ENCODE measurements at places on chromosomes 3 and 15. TPM values are rescaled to one million over a fixed set of nuclear protein-coding genes. Genes with fewer than 3 reads are reported as not detected.

STRIT1 gene
- not detected for polyA plus RNA-seq

GRCh38 chr3:190382082-190382481 lies 5.9 kb upstream of the CLDN16 start:
- no peak for DNase-seq

- no peak for DNase-seq
These were observed 35.6 kb downstream of the APBA2 start for GRCh38 chr15:28921336-28921735.

GRCh38 chr3:21962456-21962855 lies 211.4 kb upstream of the ZNF385D start:
- no peak for DNase-seq

GRCh38 chr3:36196058-36196457 lies 184.2 kb upstream of the STAC start:
- DNase-seq, result no peak

DNA sequence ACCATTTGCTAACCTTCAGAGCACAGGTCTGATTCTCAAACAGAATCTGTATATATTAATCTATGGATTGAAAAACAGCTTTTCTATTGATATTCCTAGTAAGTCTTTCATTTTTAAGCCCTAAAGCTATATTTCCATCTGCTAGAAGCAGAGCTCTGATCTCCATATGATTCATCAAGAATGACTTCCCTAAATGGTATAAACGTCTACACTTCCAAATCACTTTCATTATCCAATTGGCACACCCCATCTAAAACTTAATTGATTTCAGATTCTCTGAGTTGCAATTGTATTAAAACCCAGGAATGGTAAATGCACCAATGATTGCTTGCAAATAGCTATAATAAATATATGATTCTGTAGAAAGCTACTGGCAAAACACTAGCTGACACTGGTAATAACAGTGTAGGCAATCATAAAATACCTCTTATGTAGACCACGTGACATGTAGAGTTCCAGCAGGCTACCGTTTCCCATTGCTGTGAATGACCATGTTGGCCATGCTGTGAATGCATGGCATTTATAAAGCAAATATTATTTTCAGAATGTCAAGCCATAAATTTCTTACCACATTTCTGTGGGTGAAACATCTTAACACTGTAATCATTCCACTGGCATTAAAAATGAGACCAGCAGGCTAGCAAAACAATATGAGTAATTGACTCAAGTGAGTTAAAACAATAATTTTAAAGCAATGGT lies 226.0 kb downstream of the ZMAT3 start:
- DNase-seq, result no peak

GRCh38 chr15:57792724-57793449 lies 86.4 kb downstream of the POLR2M start:
- DNase-seq, result no peak

- DNase-seq, result no peak
These were observed 5.2 kb upstream of the TCF12 start for GRCh38 chr15:56913241-56913640.

DNA sequence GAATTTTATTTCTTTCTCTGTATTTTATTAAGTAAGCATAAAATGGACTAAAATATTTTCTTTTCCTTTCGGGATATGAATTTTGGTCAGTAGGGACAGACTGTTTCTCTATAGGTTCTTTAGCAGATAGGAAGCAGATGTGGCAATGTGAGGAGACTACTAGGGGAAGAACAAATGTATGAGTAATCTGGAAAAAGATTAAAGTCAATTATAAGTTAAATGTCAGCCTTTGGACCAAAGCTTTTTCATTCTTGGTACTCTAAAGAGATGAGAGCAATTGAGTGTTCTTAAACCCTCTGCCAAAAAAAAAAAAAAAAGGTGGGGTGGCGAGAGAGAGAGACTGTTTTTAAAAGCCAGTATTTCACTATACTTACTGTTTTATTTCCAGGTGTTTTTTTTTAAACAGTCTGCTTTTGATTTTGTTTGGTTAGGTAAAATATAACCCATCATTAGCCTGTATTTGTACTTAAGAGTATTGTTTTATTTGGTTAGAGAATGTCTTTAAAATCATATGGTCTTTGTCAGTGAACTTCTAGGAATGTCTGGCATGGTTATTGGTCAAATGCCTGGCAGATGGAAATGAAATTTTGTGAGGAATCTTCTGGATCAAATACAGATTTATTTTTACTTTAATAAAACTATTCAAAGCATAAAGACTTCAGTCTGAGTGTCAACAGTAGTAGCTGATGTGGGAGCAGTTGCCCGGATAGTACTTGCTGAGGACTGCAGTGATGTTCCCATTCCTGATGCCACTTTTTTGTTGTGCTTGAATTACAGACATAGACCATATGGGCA lies 63.8 kb downstream of the LRRC49 start:
- DNase-seq, result no peak
